ENCODE measurements at places on chromosomes 11 and 22.

- DNase-seq: no peak
Measured at GRCh38 chr11:11735586-11735985, 106.2 kb upstream of the USP47 start.

- no peak for DNase-seq
Measured at GRCh38 chr22:48376428-48376827, 1451.2 kb downstream of the BRD1 start.

- no peak for DNase-seq
Measured at GRCh38 chr22:50726643-50727340, 11.2 kb upstream of the ACR start.

GRCh38 chr22:46596819-46597218 is 23.4 kb upstream of the GRAMD4 start:
- DNase-seq: no peak

DNA sequence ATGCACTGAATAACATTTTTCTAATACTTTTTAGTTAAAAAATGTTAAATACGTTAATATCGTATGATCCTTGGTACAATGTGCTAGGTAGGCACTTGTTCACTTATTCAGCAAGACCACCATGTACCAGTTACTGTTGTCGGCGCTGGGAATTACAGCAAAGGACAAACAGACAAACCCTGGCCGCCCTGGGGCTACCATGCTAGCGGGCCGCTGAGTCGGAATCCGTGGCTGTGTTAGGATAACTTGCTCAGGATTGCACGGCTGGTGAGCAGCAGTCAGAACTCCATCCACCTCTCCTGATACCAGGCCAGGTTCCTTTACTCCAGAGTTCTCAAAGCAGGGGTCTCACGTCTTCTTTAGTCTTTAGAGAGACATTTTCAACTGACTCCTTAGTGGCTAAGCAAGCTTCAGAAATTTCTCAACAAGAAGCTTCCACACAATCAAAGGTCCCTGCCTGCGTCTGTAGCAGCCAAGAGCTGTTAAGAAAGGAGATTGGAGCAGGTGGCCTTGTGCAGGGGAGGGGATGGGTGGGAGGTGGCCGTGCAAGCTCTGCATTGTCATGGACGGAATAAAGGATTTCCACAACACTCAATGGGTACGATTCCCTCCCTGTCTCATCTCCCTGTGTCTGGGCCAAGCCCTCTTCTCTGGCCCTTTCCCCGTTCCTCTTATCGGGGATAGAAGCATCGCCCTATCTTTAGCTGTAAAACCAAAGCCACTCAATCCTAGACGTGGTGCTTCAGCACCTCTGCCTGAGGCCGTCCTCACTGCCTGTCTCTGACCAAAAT is 39.8 kb upstream of the NNMT start:
- DNase-seq: no peak

- no peak for DNase-seq
Measured at GRCh38 chr22:25970374-25970911, 198.8 kb upstream of the SEZ6L start.

- no peak for DNase-seq
Measured at GRCh38 chr22:50247748-50248147, 2.9 kb upstream of the TUBGCP6 start.

- DNase-seq: no peak
Measured at GRCh38 chr11:123235656-123236261, 40.7 kb upstream of the CLMP start.

GRCh38 chr11:67177399-67178281 is 58.6 kb downstream of the KDM2A start:
- DNase-seq: no peak

GRCh38 chr22:20803696-20804324 is 29.9 kb downstream of the SERPIND1 start:
- peak; percentile 63 for DNase-seq

GRCh38 chr22:42596863-42597530 is 17.7 kb downstream of the POLDIP3 start:
- DNase-seq: no peak

- no peak for DNase-seq
Measured at GRCh38 chr11:64629796-64630562, 39.0 kb downstream of the SLC22A12 start.

DNA sequence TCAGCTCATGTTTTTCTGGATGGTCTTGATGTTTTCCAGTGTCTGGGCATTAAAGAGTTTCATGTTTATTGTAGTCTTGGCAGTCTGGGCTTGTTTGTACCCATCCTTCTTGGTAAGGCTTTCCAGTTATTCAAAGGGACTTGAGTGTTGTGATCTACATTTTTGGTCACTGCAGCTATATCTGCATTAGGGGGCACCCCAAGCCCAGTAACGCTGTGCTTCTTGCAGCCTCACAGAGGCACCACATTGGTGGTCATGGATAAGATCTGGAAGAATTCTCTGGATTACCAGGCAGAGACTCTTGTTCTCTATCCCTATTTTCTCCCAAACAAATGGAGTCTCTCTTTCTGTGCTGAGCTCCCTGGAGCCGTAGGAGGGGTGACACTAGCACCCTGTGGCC is 451.5 kb upstream of the FAT3 start:
- no peak for DNase-seq

- no peak for DNase-seq
Measured at GRCh38 chr11:83835423-83835822, 549.3 kb upstream of the CCDC90B start.

DNA sequence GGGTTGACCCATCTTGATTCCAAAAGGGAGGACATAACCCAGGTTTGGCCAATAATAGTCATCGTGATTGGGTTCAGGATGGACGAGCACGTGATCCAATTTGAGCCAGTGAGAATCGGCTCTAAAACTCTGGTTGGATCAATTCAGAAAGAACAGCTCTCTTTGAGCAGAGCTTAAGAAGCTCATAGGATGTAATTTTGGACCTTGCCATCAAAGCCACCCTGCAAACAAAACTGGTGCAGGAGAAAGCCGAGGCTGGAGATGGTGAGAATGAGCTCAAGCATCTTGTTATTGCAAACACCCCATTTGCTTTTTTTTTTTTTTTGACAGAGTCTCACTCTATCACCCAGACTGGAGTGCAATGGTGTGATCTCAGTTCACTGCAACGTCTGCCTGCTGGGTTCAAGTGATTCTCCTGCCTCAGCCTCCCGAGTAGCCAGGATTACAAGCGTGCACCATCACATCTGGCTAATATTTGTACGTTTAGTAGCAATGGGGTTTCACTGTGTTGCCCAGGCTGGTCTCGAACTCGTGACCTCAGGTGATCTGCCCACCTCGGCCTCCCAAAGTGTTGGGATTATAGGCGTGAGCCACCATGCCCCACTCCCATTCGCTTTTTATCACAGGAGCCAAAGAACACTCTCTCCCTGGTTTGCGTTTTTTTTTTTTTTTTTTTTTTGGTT is 13.8 kb upstream of the MIAT start:
- no peak for DNase-seq

DNA sequence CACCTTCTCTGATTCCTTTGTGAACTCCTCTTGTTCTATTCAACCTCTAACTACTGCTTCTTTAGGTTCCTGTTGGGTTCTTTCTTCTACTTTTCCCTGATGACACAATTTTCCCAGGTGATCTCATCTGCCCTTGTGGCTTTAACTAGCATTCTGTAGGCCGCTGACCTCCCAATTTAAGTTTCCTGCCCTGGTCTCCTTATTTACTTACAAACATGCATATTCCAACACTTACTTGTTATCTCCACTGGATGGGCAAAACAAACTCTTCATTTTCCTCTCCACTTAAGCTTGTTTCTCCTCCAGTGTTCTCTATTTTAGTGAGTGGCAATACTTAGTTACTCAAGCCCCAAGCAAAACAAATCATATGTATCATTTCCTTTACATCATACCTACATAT is 734.5 kb downstream of the METTL15 start:
- DNase-seq: no peak

DNA sequence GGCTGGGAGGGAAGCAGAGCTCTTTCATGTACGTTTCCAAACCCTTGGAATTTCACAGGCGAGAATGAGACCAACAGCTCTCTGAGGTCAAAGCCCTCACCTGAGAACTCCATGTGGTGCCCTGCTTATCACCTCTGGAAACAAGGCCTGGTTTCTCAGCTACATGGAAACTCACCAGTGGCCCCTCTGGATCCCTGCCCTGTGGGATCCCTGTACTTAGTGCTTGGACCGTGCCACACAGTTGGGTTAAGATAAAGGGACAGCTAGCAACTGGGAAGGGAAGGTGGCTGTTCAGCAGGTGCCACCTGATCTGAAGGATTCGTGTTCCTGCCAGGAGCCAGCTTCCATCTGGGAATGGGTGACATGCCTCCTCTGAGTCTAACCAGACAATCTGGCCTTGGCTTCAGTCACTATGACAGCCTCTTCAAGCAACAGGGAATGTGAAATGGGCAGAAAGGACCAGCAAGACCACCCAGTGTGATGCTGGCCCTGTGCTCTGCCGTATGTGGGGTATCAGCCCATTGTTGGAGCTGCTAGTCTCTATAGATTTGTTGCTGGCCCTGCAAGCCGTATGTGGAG is 54.3 kb upstream of the BID start:
- no peak for DNase-seq

DNA sequence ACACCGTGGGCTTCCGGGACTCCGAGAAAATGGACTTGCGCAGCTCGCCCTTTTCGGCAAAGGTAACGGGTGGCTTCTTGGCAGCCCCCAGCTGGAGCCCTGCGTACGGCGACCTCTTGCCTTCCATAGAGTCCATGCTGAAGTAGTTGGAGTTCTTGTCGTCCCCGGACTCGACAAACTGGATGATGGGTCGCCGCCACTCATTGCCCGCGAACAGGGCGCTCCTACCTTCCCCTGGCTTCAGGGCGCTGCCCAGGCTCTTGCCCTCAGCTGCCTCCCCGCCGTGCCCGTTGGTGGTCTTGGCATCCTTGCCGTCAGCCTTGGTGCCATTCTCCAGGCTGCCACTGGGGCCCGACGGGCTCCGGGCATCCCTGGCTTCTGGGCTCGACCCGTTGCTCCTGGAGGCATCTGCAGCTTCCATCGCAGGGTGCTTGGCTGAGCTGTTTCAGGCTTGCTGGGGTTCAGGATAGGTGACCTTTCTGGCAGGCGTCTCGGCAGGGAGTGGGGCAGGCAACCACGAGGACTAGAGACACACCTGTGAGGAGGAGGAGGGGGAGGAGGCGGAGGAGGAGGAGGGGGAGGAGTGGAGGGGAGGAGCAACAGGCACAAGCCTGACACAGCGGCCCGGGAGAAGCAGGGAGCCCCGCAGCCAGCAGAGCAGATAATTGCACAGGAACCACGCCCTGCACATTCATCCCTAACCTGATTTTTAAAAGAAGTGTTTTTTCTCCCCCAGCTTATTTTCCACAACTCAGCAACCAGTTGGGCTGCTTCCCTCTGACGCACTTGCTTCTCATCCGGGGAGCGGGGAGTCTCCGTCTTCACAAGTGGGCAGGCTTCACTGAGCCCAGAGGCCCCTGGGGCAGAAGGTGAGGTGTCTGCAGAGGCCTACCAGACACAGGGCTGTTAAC is at the start of gene TRIM29:
Gene TRIM29 (minus strand): TSS at position 503 of the 911 bp plus-strand sequence. CDS start 82 bp downstream, at position 421.
- peak; percentile 26 for DNase-seq

- DNase-seq: no peak
Measured at GRCh38 chr11:26584818-26585217, 12.8 kb upstream of the MUC15 start.

DNA sequence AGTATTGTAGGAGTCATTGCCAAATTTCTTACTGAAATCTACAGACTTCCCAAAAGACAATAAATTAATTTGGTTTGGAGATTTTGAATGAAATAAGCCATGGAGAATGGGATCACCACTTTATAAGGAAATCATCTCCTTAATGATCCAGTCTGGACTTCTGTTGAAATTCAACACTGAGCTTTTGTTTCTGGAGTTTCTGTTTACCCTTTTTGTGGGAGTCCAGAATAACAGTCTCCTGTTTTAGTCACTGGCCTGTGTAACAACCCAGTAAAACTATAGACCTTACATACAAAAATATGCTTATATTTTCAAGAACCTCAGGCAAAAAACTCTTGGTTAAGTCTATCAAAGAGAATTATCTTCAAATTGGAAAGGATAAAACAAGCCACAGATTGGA is 321.7 kb upstream of the PLET1 start:
- no peak for DNase-seq

DNA sequence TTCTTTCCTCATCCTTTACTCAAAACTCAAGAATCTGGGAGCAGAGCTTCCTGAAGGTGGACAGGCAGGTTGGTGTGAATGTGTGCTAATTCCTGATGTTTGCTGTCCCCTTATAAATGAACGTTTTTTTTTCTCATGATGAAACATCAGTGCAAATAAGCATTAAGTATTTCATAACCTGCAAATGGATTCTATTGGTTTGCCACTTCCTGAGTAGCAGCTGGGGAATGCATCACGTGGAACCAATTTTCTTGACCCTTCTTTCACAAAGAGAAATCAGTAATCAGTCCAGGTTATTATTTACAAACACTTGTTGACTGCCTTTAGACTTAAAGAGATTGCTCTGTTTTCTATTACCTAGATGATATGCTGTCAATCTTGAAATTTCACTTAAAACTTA is 40.1 kb upstream of the SCN3B start:
- DNase-seq: no peak

GRCh38 chr11:35822815-35823495 is 120.9 kb upstream of the LDLRAD3 start:
- DNase-seq: no peak

- no peak for DNase-seq
Measured at GRCh38 chr11:132444911-132445310, 1074.5 kb downstream of the NTM start.

DNA sequence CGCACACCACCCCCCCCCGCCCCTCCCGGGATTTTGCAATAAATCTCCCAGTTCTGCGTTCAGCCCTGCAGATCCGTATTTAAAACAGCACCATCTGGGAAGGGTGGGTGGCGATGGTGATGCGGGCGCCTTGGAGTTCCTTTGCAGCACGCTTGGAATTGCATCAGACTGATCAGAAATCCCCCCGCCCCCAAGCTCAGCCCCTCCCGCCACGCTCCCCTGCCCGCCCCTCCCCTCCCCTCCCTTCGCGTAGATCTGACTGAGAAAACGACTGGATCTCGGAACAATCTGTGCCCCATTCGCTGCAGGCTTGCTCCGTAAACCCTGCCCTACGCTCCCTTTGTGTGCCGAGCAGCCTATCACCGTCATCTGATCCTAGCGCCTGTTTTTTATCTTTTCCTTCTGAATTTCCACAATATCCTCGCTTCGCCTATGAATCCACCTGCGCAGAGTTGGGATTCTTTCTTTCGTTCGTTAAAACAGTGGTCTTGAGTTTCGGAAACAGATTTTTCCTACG is 18.1 kb upstream of the BDNF start:
- DNase-seq: no peak
